ENCODE measurements at places on chromosomes 1 and 21.

DNA sequence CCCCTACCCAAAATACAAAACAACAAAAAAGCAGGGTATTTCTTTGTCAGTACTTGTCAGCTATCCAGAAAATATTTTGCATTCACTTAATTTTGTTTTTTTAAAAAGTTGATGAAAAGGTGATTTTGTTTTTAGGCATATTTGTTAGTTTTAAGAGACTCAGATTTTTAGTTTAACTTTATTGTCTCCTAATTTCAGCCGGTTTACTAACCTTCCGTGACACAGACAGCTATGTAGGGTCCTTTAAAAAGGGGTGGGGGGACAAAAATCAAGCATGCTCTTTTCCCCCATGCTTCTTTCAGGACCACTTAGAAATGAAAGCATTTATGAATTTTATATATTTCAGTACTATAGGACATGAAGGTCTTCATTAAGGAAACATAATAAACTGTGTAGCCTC is 1.6 kb downstream of the PBX1 start:
- no peak for DNase-seq

DNA sequence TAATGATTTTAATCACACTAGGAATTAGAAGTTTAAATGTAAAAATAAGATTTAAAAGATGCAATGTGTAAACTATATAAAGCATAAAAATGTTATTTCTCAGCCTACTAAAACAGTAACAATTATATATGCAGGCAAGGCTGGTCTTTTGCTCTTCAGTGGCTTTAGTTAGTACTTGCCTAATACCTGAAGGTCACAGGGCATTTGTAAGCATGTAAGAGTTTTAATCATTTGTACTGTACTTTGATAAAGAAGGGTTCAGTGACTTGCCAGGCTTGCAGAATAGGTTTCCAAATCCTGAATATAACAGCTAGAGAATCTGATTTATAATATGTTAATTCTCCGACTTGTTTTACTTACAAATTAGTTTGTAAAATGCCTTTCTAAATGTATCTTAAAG is 256.5 kb downstream of the GPR52 start:
- DNase-seq, result no peak

DNA sequence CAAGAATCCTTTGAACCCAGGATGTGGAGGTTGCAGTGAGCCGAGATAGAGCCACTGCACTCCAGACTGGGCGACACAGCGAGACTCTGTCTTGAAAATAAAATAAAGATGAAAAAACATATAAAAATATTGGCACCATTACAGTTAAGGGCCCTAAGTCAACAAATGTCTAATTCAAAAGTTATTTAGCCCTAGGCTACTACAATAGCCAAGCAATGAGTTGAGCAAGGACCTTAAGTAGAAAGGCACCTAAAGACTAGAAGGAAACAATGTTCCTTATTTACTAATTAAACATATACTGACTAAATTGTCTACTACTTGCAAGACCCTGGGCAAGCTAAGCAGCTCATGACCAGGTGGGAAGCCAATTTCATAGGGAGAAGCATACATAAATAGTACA is 4.1 kb downstream of the PIK3R3 start:
- no peak for DNase-seq

DNA sequence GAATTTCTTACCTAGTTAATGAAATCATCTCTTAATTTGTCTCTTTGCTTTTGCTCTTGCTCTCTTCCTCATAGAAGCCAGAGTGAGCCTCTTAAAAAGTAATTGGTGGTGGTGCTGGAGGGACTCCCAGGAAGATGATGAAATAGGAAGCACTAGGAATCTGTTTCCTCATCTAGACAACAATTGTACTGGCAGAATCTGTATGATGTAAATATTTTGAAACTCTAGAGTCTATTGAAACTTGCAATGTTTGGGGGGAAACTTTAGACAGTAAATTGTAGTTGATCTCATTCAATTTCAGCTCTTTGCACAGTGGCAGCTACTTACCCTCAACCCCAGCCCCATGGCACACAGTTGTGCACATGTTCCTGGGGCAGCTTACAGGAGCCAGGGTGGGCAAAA is 10.6 kb downstream of the RGSL1 start:
- DNase-seq, result no peak

DNA sequence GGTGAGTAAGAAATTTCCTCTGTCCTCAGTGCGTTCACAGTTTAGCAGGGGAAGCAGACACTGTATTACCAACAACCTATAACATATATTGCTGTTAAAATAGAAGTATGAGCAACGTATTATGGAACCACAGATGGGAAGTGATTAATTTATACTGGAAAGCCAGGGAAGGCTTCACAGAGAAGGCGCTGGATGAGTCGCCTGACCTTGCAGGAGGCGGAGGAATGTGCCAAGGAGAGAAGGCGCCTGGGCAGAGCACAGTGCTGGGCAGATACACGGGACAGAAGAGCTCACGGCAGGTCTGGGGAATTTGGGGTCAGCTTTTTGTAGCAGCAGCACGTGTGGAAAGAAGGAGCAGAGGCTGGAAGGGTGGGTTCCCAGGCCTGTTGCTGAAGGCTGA is 116.3 kb downstream of the DHRS3 start:
- no peak for DNase-seq

DNA sequence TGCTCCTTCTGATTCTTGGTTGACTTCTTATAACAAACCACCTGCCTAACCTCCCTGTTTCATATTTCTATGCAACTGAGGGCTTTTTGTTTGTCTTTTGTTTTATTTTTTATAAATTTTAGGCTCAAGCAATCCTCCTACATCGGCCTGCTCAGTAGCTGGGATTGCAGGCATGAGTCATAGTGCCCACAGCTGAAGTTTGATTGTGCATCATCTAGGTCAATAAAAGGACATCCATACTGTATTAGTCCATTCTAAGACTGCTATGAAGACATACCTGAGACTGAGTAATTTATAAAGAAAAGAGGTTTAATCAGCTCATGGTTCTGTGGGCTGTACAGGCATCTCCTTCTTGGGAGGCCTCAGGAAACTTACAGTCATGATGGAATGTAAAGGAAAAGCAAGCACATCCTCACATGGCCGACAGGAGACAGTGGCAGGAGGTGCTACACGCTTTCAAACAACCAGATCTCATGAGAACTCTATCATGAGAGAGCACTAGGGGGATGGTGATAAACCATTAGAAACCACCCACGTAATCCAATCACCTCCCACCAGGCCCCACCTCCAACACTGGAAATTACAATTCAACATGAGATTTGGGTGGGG is 285.0 kb downstream of the SIPA1L2 start:
- no peak for DNase-seq

GRCh38 chr1:46613661-46614603 is 2.7 kb downstream of the MOB3C start:
- DNase-seq, result peak; percentile 45

DNA sequence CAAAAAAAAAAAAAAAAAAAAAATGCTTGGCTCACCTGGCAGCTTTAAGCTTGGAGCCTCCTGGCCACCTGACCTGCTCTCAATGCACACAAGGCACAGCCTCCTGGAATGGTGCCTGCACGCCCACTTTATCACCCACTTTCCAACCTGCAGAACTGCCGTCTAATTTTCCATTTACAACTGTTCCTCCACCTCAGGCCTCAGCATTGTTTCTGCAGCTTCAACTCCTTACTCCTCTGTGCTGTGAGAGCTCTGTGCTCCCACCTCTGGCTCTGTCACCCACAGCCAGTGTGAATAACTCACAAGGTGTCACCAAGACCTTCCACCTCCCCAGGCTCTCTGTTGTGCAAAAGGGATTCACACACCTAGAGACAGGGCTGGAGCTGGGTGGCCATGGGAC is 38.7 kb upstream of the GPR157 start:
- DNase-seq, result peak; percentile 8

DNA sequence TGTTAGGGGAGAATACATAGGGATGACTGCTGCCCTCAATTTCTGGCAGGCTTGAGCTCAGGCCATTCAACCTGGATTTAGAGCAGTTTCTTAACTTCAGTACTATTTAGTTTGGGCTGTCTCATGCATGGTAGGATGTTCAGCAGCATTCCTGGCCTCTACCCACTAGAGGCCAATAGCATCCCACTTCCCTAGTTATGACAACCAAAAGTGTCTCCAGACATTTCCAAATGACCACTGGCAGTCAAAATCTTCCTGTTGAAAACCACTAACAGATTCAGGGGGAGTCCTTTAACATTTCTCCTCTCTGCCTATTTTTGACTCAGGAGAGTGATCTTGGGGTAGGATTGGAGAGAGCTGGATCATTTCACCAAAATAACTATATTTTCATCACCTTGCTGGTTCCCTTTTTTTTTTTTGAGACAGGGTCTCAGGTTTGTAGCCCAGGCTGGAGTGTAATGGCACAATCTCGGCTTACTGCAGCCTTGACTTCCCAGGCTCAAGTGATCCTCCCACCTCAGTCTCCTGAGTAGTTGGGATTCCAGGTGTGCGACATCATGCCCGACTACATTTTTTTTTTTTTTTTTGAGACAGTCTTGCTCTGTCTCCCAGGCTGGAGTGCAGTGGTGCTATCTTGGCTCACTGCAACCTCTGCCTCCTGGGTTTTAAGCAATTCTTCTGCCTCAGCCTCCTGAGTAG is 8.7 kb downstream of the GNAT2 start:
- DNase-seq, result no peak

- no peak for DNase-seq
Observed at GRCh38 chr1:16262067-16262466, 25.1 kb upstream of the CPLANE2 start.

GRCh38 chr1:243505986-243506689 is 250.3 kb downstream of the SDCCAG8 start:
- no peak for DNase-seq

DNA sequence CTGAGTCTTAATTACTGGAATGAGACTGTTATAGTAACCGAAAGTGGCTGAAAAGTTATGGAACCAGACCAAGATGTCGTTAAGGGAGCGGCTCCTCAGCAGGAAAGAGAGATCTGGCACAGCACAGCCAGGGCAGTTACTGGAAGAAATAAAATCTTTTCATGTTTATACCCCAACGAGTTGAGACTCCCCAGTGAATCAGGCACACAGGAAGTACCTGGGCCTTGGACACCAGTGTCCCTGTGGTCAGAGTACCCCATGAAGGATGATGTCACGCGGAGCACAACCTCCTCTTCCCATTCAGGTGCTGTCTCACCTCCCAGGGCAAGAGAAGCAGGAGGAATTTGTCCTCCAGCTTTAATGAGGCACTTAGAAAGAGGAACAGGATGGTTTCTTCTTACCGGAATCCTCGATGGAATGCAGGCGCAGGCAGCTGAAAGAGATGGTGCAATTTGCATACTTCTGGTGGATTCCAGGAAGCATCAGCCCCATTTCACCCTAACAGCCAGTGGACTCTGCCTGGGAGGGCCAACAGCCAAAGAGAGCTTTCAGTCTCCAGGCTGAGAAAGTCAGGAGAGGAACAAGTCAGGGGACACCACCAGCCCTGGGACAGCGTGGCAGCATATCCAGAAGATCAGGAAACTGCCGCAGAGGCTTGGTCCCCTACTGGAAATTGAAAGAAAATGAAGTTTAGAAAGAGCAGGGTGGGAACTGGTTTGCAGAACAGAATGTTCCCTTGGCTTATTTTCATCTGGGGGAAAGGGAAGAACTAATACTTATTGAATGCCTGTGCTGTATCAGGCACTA is 35.9 kb upstream of the CTTNBP2NL start:
- no peak for DNase-seq

GRCh38 chr1:36988741-36989193 is 45.5 kb downstream of the GRIK3 start:
- DNase-seq, result no peak

DNA sequence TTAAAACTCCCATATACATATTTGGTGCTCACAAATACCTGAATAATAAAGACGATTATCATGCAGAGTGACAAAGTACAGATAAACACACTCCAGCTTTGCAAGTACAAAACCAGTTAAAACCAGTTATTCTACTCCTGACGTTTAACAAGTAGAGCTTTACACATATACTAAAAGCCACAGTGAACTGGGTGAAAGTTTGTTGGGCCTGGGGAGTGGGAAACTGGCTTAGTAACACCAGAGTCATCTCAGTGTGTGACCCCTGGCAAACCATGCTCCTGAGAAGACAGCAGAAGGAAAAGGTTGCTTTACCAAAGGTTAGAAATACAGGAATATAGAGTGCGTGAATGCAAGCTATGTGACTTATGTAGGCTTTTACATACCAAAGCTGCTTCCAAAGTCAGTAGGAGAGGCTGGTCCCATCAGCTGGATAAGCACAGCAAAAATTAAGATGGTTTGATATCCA is 148.1 kb downstream of the NRIP1 start:
- DNase-seq, result no peak

DNA sequence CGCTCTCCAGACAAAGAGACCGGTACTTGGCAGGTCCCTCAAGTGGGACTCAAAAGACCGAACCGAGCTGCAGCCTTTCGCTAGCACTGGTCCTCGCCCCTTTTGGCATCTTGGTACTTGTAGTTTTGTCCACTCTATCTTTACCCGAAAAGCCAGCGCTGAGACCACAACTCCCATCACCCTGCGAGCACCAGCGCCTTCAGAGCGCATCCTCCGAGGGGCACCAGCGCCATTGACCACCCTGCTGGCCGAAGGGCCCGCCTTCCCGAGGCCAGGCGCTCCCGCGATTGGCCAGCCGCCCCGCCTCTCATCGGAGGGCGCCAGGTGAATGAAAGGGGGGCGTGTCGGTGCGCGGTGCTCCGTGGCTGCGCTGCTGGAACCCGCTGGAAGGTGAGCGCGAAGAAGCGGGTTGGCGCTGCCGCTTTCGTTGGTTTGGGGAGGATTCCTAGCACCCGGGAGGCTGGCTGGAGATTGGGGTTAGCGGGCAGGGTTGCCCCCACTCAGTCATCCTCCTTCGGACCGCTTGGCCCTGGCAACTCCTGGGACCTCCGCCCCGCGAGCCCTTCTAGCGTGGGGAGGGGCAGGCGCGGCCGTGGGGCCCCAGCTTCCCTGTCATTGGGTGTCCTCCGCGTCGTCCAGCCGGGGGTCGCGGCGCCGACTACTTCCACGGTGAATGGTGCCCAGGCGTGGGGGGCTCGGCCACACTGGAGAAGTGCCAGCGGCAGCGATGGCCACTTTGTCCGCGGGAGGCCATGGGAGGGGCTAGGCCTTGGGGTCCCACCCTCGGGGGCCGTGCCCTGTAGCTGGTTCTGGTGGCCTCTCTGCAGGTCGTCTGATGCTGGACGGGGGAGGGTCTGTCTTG is at the start of gene ZBTB8B:
ZBTB8B (plus strand) TSS at position 357 of the 862 bp plus-strand sequence. CDS start 5,553 bp downstream, outside the sequence.
- peak; percentile 79 for DNase-seq

DNA sequence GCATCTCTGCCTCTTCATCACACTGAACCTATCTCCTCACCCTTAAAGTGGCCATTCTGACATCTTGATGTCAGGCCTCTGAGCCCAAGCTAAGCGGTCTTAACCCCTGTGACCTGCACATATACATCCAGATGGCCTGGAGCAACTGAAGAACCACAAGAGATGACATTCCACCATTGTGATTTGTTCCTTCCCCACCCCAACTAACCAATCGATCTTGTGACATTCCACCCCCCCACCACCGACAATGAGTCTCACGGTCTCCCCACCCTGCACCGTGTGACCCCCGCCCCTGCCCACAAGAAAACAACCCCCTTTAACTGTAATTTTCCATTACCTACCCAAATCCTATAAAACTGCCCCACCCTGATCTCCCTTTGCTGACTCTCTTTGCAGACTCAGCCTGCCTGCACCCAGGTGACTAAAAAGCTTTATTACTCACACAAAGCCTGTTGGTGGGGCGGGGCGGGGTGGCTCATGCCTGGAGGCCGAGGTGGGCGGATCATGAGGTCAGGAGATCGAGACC is 21.0 kb upstream of the PINK1 start:
- DNase-seq, result no peak

All from D341Med (cell line).